ENCODE measurements at places on chromosomes 7 and 10. TPM values are rescaled to one million over a fixed set of nuclear protein-coding genes. Genes with fewer than 3 reads are reported as not detected.

MEOX2 gene
- 5.0 TPM for polyA plus RNA-seq

C1QL3 gene
- polyA plus RNA-seq = 0.07 TPM

SLC16A12 gene
- polyA plus RNA-seq = 0.40 TPM

ADARB2 gene
- polyA plus RNA-seq = 0.22 TPM

MMD2 gene
- polyA plus RNA-seq = not detected

TLX1 gene
- polyA plus RNA-seq = not detected

NPY4R2 gene
- polyA plus RNA-seq = not detected

SEMA4G gene
- 25.5 TPM for polyA plus RNA-seq

NPTX2 gene
- 12.5 TPM for polyA plus RNA-seq

C10orf67 gene
- polyA plus RNA-seq = 0.08 TPM

NUTM2D gene
- 4.6 TPM for polyA plus RNA-seq

PGAM2 gene
- 0.40 TPM for polyA plus RNA-seq

KNDC1 gene
- 0.67 TPM for polyA plus RNA-seq

SAMD9 gene
- 7.4 TPM for polyA plus RNA-seq

PRTFDC1 gene
- polyA plus RNA-seq = 18.6 TPM

UNC5B gene
- 4.2 TPM for polyA plus RNA-seq

CNPY1 gene
- 0.05 TPM for polyA plus RNA-seq

TFR2 gene
- polyA plus RNA-seq = 0.13 TPM

HDAC9 gene
- polyA plus RNA-seq = 11.6 TPM

OR13A1 gene
- polyA plus RNA-seq = not detected

AOAH gene
- polyA plus RNA-seq = 14.0 TPM

GJD4 gene
- polyA plus RNA-seq = not detected

Data from ovary (tissue), 10 donors.